Retina (tissue), 1 donor: ENCODE measurements at places on chromosomes 2 and 18.

- no peak for DNase-seq
Measured at GRCh38 chr2:215277944-215278343, 33.9 kb upstream of the ATIC start.

- no peak for DNase-seq
Measured at GRCh38 chr2:157911750-157912149, 35.6 kb upstream of the ACVR1 start.

DNA sequence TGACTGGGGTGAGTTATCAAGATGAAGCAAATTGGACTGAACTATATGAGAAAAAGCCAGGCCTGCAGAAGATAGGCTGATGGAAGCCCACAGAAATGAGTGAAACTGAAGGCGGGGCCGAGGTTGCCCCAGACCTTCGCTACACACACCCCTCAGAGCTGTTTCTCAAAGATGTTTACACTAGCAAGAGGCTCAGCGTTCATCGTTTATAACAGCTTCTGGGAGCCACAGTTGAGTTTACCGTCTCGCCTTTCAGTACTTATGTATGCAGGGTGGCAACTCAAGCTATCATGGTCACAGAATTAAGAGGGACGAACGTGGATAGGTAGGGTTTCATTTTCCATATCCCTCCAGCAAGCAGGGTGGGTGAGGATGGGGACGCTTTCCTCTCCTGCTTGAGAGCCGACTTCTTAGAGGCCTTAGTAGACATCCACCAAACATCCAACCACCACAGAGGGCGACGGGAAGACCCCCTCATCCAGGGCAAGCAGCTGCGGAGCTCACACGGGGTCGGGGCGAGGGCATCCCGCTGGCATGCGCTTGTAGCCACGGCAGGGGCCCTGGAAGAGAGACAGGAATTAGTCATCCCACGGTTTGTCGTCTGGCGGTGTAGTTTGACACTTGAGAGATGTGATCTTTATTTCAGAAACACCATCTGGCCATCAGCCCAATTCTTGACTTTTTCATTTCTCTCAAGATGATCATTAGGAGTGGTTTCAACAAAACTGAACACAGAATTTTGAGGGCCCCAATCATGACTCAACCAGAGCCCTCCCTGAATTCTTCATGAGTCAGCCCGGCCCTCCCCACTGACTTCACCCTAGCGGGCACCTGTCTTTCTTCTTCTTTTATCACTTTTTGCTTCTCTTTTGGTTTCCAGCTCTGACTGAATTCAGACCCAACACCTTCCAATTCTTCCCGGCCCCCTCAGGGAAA is 109.1 kb upstream of the CTDP1 start:
- no peak for DNase-seq

GRCh38 chr18:24219561-24220317 is 80.9 kb downstream of the CABYR start:
- no peak for DNase-seq

- DNase-seq: no peak
Measured at GRCh38 chr2:126999106-126999756, 100.5 kb downstream of the TEX51 start.

- peak; percentile 22 for DNase-seq
Measured at GRCh38 chr2:179020156-179020750, 29.7 kb downstream of the CCDC141 start.

GRCh38 chr2:69453475-69454129 is 16.4 kb upstream of the NFU1 start:
- no peak for DNase-seq

DNA sequence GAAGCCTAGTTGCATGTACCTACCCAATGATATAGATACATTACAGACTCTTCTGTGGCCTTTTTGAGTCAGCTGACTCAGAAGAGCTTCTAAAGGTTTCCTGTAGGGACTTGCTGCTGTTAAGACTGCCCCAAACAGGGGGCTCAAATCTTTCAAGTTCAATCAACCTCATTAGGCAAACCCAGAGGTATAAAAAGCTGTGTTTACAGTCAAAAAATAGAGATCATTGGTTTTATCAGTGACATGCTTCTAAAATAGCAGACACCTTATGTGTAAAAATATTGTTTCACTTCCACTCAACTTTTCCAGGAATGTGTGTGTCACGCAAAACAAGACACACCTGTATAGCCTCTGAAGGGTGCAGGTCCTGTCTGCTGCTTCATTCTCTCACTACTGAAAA is 624.3 kb upstream of the FANCL start:
- DNase-seq: no peak

DNA sequence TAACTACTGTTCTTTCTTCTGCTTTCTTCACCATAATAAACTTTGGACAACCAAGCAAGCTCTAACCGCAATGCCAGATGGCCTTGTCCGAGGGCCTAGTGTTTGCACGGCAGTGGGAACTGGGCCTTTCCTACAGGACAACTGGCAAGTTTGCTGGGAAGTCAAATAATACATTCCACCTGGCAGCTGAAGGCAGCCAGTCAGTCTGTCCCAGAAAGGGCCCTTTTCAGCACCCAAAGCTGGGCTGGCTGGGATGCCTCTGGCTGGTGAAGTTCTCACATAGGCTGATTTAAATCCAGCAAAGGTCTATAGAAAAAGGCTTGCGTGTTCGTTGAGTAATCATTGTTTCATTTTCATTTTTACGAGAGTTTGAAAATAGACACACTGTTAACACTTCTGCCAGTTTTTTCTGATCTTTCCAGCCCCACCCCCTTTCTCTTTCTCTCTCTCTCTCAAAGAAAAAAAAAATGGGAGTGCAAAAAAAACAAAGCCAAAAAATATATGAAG is 110.0 kb upstream of the EPAS1 start:
- DNase-seq: no peak

DNA sequence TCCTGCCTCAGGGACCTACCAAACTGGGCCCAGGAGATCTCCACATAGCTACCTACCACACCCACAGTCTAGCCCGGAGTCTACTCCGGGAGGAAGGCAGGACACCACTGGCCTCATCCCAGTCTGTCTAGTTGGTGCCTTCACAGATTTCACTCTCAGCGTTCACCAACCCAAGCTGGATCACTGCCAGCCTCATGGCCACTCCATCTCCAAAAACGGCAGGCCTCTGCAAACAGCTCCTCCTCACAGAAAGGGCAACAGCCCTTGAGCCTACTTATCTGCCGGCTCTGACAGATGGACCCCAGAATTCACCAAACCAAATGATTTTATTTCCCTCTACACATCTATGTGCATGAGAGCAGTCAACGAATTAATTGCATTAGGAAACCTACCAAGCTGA is 61.3 kb downstream of the NCKAP5 start:
- no peak for DNase-seq

GRCh38 chr2:161122772-161123530 is 37.3 kb upstream of the TANK start:
- DNase-seq: no peak

DNA sequence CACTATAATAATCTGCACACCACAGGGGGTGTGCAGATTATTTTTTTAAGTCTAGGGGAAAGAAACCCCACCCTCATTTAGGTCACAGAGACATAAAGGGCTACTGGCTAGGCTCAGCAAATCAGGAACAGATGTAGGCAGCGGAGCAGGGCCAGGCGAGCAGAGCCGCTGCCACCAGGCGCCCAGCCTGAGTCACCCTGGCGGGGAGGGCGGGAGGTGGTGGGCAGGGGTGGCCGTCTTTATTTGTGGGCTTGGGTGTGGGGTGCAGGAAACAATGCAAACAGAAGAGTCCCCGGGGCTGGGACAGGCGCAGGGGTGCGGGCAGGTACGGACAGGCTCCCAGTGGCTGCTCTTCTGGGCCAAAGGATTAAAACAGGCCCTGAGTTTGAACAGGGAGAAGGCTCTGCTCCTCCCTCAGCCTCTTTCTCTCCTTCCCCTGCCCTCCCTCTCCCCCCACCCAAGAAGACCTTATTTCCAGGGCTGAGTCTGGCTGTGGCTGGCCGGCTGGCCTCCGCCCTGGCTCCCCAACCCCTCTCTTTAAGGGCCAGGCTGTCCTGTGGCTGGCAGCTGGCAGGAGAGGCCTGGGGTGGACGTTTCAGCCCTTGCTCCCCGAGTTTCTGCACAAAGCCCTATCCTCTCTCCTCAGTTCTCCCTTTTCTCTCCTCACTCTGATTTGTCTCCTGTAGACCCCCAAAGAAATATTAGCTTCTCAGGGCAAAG is 142.9 kb upstream of the SMAD2 start:
- no peak for DNase-seq

DNA sequence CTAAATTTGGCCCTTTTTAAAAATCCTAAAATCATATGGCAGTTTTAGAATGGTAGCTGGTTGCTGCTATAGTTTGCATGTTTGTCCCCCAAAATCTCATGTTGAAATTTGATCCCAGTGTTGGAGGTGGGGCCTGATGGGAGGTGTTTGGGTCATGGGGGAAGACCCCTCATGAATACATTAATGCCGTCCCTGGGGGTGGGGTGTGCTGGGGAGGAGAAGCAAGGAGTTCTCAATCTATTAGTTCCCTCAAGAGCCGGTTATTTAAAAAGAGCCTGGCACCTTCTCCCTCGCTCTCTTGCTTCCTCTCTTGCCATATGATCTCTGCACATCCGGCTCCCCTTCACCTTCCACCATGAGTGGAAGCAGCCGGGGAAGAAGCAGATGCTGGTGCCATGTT is 20.8 kb downstream of the GPATCH11 start:
- no peak for DNase-seq

GRCh38 chr2:26970928-26971627 is 641 bp downstream of the MAPRE3 start:
- peak; percentile 78 for DNase-seq

- DNase-seq: no peak
Measured at GRCh38 chr2:142974288-142975024, 97.0 kb downstream of the KYNU start.

DNA sequence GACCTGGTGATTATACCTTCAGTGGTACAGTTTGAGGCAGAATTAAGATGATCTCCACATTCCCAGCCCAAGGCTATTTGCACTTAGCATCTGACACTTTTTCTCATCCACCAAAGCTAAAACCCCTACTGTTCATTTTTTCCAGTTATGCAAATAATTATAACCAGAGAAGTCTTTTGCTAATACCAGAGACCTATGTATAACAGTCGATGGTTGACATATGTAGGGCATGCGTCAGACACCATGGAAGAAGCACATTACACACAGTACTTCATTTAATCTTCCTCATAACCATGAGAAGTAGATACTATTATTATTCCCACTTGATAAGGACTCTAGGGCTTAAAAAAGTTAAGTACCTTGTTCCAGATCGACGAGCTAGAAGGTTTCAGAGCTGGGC is 36.5 kb downstream of the AP1S3 start:
- no peak for DNase-seq

GRCh38 chr18:75752740-75753263 is 325.3 kb upstream of the SMIM21 start:
- no peak for DNase-seq

- peak; percentile 75 for DNase-seq
Measured at GRCh38 chr18:44937960-44938719, 257.5 kb downstream of the SETBP1 start.

- no peak for DNase-seq
Measured at GRCh38 chr2:67054728-67055127, 342.4 kb upstream of the ETAA1 start.

- no peak for DNase-seq
Measured at GRCh38 chr2:238569507-238570195, 142.9 kb downstream of the ASB1 start.

- no peak for DNase-seq
Measured at GRCh38 chr2:242040681-242041080, 171.2 kb downstream of the RTP5 start.

- DNase-seq: peak; percentile 72
Measured at GRCh38 chr2:172095905-172096625, 6.6 kb downstream of the DLX2 start.

GRCh38 chr2:238498188-238498587 is 71.5 kb downstream of the ASB1 start:
- no peak for DNase-seq

DNA sequence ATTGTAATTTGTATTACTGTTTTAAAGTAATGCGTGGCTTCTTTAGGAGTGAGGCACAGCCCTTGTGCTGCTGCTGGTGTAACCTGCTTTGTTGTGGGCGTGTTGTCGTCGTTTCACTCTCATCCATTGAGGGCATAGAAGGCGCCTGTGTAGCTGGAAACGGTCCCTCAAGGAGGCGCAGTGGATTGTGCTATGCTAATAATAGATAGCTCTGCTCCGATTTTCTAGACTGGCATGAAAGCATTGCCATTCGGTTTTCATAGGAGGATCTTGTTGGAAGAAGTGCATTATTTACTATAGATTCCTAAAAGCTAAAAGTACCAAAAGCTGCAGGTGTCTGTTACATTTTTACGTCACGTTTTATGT is 17.9 kb downstream of the RAB12 start:
- DNase-seq: no peak

DNA sequence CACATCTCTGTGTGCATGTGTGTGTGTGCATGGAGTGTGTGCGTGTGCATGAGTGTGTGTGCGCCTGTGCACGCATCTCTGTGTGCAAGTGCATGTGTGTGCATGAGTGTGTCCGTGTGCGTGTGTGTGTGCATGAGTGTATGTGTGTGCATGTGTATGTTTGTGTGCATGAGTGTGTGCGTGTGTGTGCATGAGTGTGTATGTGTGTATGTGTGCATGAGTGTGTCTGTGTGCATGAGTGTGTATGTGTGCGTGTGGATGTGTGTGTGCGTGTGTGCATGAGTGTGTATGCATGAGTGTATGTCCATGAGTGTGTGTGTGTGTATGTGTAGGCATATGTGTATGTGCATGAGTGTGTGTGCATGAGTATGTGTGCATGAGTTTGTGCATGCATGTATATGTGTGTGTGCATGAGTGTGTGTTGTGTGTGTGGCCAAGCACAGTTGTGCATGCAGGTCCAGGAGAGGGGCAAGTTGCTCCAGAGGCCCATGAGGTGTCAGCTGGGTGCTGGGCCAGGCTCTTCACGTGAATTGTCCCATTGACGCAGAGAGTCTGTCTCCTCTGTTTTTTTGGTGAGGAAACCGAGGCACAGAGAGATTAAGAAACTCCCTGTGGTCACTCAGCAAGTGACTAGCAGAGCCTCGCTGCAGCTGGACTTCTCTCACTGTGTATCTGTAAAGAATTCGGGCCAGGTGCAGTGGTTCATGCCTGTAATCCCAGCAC is 75.5 kb downstream of the ASB1 start:
- no peak for DNase-seq

DNA sequence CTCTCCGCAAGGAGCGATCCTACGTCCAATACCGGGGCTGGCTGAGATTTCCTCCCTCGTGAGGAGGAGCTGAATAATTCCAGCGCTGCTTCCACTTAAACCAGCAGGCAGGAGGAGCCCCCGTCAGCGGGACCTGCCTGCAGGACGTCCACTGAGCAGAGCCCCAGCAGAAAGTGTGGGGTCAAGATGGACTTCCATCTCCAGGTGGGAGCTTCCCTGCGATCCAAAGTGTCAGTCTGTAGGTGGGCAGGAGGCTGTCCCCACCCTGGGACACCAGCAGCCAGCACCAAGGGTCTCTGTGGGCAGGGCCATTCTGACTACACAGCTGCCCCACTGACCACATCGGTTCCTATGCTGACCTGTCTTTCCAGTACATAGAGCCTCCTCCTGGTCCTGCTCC is 462 bp upstream of the OTOS start:
- DNase-seq: no peak

DNA sequence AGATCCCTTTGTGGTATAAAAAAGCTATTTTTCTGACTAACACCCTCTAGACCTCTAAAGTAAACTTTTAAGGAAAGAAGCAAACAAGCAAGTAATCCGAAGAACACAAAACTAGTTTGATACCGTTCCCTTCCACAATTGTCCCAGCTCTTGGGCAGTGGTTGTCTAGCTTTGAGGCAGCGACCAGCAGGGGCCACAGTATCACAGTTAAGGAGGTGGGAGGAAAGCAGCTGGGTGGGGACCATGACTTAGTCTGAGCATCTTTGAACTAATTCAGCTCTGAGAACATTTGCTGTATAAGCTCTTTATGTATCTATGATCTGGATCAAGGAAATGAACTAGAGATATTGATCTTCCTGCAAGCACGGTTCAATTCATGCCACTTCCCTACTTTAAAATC is 51.0 kb downstream of the SF3B1 start:
- DNase-seq: no peak
